Stimulated activated CD8-positive, alpha-beta memory T cell treated with anti-CD3 and anti-CD28 coated beads, Interleukin-12 subunit alpha, Interleukin-12 subunit beta, amount 100 ng/mL, for 1 hour (primary cell): ENCODE measurements at places on chromosomes 7 and 10.

- no peak for DNase-seq
These were observed 23.1 kb downstream of the ZCCHC24 start for GRCh38 chr10:79422178-79422892.

DNA sequence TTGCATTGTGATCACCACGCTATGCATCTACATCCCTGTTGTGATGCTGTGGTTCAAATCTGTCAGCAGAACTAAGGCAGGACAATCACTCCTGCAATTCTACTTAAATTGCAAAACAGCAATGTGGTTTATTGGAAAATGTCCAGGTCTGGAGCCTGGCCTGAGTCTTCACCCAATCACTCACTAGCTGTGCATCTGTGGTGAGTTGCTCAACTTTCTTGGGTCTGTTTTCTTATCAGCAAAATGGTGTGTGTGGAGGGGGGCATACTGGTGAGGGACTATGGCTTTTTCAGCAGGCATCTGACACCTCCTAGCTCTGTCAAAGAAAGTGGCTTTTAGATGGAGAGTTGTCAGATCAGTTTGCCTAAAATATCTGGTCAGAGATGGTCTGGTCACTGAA, 108.3 kb upstream of the FEZF1 start:
- DNase-seq = no peak

- no peak for DNase-seq
These were observed 9.5 kb downstream of the LMOD2 start for GRCh38 chr7:123665157-123665556.

GRCh38 chr10:94038024-94038423, 44.3 kb downstream of the PLCE1 start:
- DNase-seq = no peak

DNA sequence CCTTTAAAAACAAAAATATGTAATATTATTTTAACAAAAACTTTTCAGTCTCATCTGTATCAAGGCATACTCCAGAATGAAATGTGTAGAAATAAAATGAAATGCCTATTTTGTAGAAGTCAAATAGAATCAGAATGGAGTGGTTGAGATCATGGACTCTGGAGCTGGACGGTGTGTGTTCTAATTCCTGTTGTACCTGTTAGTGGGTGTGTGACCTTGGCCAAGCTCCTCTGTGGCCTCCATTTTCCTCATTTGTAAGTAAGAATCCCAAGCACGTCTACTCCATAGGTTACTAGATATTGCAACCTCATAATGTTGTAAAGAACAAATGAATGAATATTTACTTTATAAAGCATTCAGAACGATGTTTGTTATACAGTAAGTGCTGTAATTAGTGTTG, 74.9 kb downstream of the HDAC9 start:
- no peak for DNase-seq

GRCh38 chr7:6705959-6706665, 635 bp downstream of the ZNF12 start:
- DNase-seq = peak; percentile 4

GRCh38 chr10:18233775-18234174, 93.6 kb downstream of the CACNB2 start:
- DNase-seq = no peak

GRCh38 chr10:13483073-13483472, 45.7 kb downstream of the BEND7 start:
- no peak for DNase-seq

DNA sequence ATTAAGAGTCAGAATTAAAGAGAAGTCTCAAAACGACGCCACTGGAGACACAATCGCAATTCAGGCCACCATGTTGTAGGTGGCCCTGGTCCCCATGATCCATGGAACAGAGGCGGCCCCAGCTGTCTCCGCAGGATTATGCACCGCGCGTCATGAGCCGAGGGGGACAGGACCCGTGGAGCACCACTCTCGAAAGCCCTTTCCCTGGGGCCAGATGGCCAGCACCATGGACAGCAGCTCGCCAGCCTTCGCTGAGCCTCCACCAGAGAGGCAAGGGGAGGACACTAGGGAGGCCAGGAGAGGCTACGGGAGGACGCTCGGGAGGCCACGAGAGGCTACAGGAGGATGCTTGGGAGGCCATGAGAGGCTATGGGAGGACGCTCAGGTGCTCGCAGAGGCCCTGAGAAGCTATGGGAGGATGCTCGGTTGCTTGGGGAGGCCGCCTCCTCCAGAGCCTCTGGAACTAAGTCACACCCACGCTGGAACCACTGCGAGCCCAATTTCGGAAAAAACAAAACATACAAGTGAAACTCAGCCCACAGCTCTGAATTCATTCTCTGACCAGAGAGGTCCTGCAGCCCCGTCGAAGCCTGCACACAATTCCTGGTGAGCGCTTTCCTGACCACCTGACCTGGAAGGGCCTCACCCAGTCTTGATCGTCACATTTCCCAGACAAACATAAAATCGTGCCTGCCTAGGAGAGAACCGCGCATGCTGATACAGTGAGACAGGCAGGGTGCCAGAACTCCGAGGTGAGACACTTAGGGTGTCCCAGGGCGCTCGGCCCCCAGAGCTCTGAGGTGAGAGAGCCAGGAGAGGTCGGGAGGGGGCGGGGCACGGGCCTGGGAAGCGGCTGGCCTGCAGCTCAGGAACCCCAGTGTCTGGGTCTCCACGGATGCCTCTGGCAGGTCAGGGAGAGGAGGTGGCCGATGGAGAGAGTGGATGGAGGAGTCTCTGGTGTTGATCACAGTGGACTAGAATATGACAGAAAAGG, 224.4 kb downstream of the PTPRN2 start:
- no peak for DNase-seq

DNA sequence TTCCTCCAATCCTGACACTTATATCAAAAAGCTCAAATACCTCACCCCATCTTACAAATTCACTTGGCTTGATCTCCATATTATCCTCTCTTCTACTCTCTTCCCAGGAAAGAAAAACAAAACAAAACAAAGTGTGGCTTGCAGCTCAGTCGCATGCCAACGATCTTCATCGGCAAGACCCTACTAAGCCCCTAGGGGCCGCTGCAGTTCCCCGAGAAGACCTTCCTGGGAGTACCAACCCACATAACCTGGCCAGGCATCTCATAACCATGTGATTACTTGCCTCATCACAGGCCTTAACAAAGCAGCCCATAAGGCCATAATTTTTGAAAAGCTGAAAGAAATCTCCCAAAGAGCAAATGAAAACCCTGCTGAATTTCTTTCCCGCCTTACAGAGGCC, 103.7 kb downstream of the ZNF92 start:
- DNase-seq = no peak

DNA sequence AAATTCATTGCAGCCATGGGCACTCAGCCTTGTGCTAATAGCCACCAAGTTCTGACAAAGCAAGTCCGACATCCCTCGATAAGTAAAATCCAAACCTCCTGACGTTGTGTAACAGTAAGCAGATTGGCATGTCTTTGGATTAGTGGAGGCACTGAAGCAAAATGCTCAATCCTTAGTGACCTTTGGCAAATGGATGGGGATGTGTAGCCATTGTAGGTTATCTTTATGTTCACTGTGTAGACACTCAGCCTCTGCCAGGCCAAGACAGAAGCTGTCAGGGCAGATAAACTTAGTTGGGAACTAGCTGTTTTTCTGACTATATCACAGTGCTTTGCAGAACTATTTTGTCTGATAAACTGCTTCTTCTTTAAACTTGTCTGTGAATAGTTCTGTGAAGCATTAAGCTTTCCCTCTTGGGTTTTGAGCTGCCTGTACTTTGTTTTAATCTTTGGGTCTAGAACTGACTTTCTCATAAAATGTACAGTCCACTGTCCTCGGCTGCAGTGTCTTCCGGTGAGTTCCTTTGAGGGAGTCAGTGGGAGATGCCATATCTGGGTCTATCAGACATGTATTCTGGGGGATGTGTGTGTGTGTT, 220.8 kb downstream of the LRMDA start:
- no peak for DNase-seq

DNA sequence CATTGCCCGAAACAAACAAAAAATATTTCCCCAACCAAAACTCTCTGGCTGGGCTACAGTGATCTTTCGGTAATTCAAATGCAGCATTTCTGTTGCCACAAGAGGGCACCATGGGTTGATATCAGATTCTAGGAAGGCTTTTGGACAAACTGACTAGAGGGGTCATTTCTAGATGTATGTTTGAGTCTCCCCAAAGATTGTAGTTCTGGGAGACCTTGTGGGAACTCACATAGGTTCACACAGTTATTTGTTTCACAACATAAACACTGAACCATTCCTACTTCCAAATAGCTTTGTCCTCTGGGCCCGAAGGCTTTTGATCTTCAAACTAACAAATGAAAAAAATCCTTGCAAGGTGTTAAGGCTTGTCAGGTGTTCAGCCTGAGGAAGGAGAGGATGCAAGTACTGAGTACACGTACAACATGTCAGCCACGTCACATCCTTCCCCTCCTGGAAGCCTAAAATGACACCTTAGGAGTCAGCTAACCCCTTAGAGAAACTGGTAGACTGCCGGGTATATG, 37.0 kb upstream of the IL15RA start:
- DNase-seq = peak; percentile 42

- DNase-seq = no peak
These were observed 33.3 kb upstream of the HHEX start for GRCh38 chr10:92656266-92656961.

DNA sequence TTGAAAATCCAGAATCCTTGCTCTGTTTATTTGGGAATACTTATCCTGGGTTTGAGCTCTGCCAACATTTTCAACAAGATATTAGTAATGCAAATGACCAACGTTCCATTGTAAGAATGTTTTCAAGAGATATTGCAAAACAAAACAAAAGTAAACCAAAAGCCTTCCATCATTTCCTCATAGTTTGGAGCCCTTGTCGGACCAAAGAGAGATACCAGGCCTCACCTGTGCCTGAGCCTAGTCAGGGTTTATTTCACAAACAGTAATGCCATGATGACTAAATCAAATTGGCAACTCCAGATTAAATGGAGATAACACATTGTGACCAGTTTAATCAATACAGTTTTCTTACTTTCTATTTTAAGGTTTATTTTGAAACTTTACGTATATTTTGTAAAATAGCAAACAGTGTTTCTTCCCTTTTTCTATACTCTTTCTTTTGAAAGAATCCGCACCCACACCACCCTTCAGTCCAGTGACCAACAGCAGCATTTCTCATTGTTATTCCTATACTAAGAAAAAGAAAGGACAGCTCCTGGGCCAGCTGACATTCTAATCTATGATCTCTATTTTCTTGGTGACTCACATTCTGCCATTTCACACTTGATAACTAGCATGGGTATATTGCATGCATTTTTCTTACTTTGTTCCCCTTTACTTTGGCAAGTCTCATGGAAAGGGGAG, 168.5 kb upstream of the MEOX2 start:
- no peak for DNase-seq

DNA sequence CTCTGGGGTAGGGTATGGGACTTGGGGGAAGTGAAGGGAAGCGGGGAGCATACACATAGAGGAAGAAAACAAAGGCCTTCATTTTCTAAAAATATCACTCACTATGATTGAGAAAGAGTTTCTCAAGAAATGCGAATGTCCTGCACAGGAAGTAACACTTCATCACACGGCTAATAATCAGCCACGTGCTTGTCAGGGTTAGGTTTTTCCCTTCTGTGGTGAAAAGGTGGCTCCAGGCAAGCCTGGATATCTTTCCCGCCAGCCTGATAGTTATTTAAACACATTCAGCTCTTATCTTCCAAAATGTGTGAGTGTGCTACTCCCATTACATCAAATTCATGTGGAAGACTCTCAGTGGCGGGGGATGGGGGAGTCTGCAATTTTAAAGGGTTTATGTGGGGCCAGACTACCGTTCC, 166.4 kb upstream of the ADO start:
- DNase-seq = no peak

GRCh38 chr10:64745565-64745964, 1224.4 kb downstream of the REEP3 start:
- DNase-seq = no peak

DNA sequence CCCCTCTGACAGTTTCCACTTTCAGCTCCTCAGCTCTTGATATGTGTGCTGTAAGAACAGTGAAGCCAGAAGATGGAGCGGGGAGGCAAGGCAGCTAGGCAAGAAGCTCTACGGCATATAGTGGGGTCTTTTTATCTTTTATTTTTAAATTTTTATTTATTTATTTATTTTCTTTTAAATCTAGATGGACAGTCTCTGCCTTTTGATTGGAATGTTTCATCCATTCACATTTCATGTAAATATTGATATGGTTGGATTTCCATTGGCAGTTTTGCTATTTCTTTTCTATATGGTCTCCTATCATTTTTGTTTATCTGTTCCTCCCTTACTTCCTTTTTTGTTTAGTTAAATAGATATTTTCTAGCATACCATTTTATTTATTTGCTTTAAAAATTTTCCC, 183.7 kb downstream of the TMEM178B start:
- DNase-seq = no peak

GRCh38 chr10:122515588-122516231, 44.8 kb upstream of the DMBT1 start:
- DNase-seq = peak; percentile 39

DNA sequence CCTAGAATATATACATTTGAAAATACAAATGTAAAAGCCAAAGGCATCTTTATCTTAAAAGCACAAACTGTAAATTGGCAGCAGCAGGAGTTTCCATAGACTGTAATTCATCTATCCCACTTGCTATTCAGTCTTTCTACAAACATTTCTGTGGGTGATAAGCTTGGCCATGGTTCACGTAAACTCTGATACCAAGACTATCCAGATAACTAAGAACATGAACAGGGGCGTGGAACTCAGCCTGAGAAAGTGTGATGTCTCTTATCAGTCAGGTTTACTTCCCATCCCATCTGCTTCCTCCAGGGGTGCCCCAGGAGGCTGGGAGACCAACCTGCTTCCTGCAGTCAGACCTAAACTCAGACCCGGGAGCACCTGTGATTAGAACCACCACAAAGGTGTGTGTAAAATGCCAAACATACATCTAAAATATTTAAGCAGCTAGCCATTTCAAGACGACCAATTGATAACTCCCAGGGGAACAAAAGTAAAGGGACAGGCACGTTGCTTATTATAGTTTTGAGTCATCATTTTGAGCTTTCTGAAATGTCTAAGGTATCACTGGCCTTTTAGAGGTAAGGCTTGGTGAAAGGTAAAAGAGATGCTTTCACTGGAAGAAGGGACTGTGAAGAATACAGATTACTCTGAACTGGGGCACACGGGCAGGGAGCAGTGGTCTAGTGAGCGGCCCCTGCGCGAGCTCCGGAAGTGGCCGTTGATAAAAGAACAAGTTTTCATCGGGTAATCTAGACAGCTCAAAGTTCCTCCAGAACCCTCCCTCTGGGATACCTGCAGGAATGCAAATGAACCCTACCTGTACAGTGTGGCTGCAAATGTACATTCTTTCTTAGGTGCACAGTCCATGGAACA, 51.5 kb downstream of the RSU1 start:
- DNase-seq = no peak

- DNase-seq = no peak
These were observed 16.6 kb downstream of the PLPP4 start for GRCh38 chr10:120473593-120473992.

- no peak for DNase-seq
These were observed 26.2 kb downstream of the C10orf105 start for GRCh38 chr10:71693377-71693776.
